ENCODE measurements at places on chromosomes 1 and 21. TPM values are rescaled to one million over a fixed set of nuclear protein-coding genes. Genes with fewer than 3 reads are reported as not detected.

GRCh38 chr1:54520631-54521321 is 27.3 kb upstream of the ACOT11 start:
- no peak for DNase-seq

DNA sequence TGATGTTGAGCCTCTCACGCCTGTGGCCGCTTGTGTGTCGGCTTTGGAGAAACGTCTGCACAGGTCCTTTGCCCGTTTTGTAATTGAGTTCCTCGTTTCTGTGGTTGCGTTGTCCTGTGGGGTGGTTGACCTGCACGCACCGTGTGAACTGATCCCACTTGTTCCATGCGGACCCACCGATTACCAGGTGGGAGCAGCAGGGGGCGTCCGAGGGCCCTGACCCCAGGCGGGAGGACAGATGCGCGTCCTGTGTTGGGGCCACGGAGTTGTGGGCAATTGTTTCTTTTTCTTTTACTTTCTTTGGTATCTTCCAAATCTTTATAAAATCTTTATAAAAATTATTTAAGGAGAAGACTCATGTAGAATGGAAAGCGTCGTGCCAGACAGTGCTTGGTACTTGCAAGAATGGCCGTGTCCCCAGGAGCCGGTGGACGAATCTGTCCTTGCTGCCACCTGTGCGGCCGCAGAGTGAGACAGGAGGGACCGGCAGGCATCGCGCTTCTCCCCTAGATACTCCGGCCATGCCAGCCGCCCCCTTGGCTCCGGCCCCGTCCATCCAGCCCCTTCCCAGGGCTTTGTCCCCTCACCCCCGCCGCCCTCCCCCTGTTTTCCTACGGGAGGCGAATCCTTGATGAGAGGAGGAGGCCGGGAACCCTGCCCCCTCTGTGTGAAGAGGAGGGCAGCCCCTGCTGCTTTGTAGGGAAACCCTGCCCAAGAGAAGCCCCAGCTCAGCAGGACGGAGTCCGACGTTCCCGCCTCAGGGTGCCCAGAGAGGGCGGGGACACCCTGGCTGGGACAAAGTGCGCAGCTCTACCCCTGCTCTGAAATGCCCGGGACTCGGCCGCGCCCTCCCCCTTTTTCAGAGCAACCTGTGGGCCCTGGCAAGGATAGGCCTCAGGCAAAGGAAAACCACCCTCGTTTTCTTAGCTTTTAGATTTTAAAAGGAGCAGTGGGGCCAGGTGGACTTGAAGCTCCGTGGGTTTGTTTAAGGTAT is 41.7 kb downstream of the PRKCZ start:
- no peak for DNase-seq

Gene VANGL2
- total RNA-seq: 1.7 TPM

Gene DVL1
- 52.1 TPM for total RNA-seq

Gene CCDC27
- not detected for total RNA-seq

Measured in mesenteric fat pad (tissue), 1 donor.